ENCODE measurements at places on chromosomes 3 and 15. TPM values are rescaled to one million over a fixed set of nuclear protein-coding genes. Genes with fewer than 3 reads are reported as not detected.

MNS1 gene
- 2.1 TPM for total RNA-seq

ACKR2 gene
- total RNA-seq = 3.1 TPM

SLC12A1 gene
- 0.81 TPM for total RNA-seq

PPM1L gene
- 17.0 TPM for total RNA-seq

PSTPIP1 gene
- total RNA-seq = 14.1 TPM

LYZL4 gene
- not detected for total RNA-seq

SCN5A gene
- total RNA-seq = 2.0 TPM

CRABP1 gene
- not detected for total RNA-seq

Measured in aorta (tissue), 5 donors.